ENCODE measurements at places on chromosomes 3 and 15. TPM values are rescaled to one million over a fixed set of nuclear protein-coding genes. Genes with fewer than 3 reads are reported as not detected.

DNA sequence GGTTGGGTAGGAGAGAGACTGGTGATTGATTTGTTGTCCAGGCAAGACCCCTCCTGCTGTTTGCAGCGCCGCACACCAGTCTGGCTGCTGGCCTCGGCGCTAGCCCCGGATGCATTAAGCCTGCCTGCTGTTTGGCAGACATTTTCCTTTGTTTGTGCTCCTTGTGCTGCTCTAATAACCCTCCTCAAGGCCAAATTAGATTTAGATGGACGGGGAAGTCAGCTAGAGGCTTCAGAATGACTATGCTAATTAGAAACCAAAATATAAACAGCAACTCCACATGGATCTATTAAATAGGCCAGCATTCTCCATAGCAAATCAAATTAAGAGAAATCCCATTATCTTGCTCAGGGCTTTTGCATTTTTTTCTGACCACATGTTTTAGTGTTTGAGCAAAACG is 445.2 kb downstream of the SQOR start:
- DNase-seq: no peak

DNA sequence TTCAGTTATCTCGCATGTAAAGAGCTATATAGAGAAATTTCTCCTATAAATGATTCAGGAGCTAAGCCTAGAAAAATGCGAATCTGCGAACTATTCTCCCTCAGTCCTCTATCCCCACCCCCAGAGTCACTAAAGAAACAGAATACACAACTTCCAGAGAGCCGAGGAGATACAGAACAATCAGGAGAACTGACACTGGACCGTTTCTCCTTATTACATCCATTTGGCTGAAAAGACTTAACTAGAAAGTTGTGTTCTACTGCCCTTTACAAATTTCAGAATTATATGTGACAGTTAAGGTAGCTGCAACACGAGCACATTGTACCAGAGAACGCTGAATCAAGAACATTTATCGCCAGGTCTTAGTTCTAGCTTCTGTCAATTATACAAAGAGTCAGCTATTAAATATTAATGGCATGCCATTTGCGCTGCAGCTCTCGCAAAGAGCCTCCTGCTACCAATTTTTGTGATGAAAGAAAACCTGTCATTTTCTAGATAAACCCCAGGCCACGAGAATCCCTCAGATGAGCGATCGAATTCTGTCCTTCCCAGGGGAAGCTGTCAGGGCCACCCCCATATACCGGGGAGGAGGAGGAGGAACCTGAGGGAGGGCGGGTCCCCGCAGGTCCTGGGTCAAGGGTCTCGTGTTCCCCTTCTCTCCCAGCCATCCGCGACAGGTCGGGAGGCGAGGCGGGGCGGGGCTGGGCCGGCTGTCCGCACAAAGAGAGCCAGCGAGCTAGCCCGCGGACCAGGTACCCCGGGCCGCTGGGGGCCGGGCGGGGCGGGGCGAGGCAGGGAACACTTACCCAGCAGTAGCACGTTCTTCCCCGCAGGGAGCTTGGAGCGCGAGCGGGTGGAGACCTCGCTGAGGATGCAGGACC is 878 bp downstream of the DYNC1LI1 start:
- DNase-seq: peak; percentile 60

DNA sequence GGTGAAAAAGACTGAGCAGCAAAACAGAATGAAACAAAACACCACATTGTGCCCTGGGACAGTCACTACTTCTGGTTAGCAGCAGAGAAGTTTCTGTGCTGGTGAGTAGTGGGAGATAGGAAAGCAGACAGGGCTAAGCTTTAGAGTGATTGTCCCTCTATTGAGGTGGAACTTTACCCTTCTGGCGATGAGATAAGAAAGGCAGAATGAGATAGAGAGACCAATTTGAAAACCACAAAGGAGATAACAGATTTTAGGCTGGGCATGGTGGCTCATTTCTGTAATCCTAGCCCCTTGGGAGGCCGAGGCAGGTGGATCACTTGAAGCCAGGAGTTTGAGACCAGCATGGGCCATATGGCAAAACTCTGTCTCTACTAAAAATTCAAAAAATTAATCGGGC is 208.5 kb downstream of the TBL1XR1 start:
- DNase-seq: no peak

SNX4 gene
- total RNA-seq: 78.2 TPM

SLC27A2 gene
- total RNA-seq: 0.13 TPM

DNA sequence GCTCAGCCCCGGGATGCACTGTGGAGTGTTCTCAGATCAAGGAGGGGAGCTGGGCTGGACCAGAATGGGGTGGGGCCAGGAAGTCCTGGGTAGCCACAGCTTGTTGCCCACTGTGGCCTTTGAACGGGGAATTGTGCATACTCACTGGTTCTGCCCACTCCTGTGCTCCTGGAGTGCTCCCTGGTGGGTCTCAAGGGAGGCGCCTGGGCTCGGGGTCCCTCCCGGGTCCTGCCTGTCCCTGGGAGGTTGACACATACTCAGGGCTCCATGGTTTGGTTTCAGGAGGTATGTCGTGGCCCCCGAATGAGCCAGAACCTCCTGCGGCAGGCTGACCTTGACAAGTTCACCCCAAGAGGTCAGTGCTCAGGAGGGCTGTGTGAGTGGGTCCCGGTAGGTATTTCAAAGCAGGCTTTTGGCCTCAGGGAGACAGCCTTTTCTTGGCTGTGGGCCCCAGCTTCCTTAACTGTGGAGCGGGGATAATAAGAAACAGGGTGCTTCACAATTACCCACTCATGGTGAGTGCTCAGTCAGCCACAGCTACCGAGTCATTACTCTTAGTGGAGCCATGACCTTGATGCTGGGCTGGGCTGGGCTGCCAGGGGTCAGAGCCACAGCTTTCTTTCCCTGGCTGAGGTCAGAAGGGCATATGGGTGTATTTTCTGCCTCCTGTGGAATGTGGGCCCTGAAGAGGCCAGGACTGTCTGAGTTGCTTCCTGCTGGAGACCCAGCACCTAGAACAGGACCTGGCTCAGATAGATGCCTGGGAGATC is 7.6 kb downstream of the DNAH1 start:
- DNase-seq: no peak

- DNase-seq: no peak
Observed at GRCh38 chr15:52480990-52481389, 47.7 kb downstream of the MYO5A start.

ONECUT1 gene
- not detected for total RNA-seq
